NCI-H69 (cell line): ENCODE measurements at places on chromosomes 12 and 14.

- DNase-seq = no peak
These were observed 57.9 kb downstream of the PPP2R5C start for GRCh38 chr14:101819251-101819990.

DNA sequence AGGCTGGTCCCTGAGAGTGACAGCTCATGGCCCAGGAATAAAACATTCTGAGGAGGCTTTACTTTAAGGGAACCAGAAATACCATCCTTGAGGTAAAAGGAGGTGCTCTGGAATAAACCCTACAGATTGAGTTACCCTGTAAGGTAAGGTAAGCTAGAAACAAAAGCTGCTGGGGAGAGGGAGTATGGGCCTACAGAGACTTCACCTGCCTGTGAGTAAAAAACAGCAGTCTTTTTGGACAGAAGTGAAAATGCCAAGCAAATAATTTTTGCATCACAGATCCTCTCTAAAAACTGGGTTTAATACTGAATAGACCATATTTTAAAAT, 41.2 kb downstream of the CORO1C start:
- peak; percentile 76 for DNase-seq

DNA sequence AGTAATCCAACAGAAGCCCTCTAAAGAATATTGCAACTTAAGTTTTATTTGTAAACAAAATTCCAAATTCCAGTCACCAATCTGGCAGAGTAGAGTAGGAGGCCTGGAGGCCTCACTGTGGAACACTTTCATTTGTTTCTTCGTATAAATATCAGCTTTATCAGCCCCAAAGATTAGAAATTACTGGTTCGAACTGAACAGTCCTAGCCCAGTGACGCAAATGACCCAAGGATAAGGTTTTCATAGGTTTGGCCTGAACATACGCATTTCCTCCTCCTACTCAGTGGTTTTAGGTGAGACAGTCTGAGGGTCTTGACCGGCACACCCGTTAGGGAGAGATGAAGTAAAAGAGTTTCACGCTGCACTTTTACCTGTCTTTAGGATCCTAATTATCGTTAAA, 1.7 kb downstream of the CDC42BPB start:
- DNase-seq = no peak

DNA sequence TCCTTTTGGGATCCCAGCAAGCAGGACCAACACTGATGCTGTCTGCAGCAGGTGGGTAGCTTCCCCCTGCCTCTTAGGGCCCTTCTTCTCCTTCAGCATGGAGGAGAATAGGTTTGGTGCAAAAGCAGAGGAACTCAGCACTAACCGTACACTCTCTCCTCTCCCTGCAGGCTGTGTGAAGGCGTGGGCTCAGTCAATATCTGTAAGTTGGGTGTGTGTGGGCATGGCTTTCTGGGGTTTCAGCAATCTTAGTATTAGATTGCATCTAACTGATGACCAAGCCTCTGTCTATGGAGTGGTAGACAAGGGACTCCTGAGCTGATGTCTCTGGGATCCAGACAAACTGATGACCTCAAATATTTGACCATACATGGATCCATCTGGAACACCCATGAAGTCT, 14.3 kb downstream of the KRT85 start:
- DNase-seq = no peak

DNA sequence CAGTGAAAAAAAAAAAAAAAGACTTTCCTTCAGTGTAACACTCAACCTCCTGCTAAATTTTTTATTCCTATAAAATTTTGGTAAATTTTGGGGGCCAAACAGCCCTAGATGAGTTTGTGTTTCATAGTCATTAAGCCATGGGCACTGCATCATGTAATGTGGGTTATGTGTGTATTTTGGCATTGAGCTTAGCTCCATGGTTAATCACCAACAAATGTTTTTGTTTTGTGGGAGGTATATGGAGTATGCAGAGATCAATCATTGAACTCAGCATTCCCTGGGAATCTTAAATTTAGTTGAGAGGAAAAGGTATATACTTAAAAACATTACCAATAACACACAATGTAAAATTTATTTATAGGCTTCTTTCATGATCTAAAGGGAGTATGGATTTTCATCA, 8.5 kb upstream of the ARMH4 start:
- no peak for DNase-seq

- no peak for DNase-seq
These were observed 31.6 kb downstream of the TMTC1 start for GRCh38 chr12:29752121-29752520.

GRCh38 chr12:49331380-49332222, 5.4 kb downstream of the C1QL4 start:
- peak; percentile 66 for DNase-seq

DNA sequence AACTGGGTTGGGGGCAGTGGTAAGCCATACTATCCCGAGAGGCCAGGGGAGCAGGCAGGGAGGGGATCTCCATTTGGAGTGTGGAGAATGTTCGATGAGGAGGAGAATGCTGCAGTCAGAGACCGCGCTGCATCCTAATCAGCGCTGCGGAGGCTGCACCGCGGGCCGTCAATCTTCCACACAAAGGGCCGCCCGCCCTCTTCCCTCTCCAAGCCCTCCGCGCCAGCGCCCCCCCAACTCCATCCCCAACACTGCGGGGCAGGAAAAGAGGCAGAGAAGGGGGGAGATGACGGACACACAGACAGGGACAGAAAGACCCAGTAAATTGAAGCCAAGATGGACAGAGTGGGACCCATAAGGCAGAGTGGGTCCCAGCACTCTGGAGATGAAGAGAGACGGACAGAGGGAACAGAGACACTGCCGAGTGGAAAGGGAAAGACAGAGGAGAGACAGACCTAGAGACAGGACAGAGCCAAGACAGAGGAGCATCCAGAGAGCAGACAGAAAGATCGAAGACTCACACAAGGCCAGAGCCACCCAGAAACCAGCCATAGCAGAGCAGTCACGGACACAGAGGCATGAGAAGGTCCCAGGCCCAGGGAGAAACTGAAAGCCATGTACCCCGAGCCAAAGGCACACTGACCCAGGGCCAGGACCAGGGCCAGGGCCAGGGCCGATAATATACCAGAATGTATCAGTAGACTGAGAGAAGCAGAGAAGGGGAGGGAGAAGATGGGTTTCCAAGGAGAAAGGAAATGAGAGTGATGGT, 3.5 kb downstream of the CISTR start:
- DNase-seq = no peak

DNA sequence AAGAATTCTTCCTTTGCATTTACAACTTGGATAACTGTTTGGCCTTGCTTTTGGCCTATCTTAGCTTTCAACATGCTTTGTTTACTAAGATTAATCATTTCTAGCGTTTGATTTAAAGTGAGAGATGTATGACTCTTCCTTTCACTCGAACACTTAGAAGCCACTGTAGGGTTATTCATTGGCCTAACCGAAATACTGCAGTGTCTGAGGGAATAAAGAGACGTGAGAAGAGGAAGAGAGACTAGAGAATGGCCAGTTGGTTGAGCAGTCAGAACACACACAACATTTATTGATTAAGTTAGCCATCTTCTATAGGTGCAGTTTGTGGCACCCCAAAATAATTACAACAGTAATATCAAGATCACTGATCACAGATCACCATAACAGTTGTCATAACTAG, 62.3 kb upstream of the CCDC175 start:
- DNase-seq = no peak

GRCh38 chr12:103903993-103904392, 26.2 kb upstream of the HSP90B1 start:
- DNase-seq = peak; percentile 42

GRCh38 chr14:94021416-94022157, 4.6 kb upstream of the OTUB2 start:
- no peak for DNase-seq
